Mesothelial cell of epicardium (in vitro differentiated cells): ENCODE measurements at places on chromosomes 3 and 15.

- DNase-seq, result no peak
Measured at GRCh38 chr3:85862893-85863455, 904.2 kb downstream of the CADM2 start.

- no peak for DNase-seq
Measured at GRCh38 chr3:75768303-75769017, 16.9 kb downstream of the ZNF717 start.

GRCh38 chr3:59320080-59320479 lies 270.3 kb upstream of the CFAP20DC start:
- no peak for DNase-seq

DNA sequence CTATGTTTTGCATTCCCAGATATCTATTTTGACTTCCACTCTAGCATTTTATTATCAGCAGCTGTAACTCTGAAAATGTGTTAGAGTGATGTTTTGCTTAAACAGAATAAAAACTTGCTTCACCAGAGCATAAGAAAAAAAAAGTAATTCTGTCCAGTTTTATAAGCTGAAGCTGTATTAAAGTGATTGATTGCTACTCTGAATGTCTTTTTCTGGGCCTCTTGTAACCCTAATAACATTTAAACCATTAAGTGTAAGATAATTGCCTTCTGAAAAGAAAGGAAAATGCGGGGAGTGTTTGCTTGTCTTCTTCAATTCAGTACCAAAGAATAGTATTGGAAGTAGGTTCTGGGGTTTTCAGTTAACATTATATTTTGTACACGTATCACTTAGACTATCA lies 57.9 kb upstream of the UBE2E1 start:
- DNase-seq, result no peak

DNA sequence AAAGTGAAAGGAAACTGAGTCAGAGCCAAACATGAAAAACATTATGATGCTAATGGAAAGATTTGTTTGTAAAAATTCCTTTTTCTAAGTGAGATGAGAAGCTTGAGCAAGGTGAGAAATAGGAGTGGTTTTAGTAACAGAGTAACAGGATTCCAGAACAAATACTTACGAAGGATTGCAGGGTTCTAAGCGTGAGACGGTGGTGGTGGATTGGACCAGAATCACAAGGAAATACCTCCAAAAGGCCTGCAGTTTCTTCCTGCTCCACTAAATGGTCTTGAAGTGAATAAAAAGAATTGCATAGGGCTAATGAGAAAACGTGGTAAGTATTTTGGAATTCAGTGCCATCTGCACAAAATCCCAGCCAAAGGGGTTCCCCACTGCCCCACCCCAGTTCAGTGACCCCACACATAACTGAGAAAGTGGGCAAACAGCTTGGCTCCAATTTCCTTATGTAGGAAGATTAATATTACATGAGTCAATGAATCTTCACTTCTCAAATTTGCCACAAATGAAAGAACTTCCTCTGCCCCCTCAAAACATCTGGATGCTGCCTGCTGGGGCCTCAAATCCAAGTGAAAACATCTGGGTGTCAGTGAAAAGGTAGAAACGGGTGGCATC lies 283.8 kb upstream of the NR2F2 start:
- no peak for DNase-seq

DNA sequence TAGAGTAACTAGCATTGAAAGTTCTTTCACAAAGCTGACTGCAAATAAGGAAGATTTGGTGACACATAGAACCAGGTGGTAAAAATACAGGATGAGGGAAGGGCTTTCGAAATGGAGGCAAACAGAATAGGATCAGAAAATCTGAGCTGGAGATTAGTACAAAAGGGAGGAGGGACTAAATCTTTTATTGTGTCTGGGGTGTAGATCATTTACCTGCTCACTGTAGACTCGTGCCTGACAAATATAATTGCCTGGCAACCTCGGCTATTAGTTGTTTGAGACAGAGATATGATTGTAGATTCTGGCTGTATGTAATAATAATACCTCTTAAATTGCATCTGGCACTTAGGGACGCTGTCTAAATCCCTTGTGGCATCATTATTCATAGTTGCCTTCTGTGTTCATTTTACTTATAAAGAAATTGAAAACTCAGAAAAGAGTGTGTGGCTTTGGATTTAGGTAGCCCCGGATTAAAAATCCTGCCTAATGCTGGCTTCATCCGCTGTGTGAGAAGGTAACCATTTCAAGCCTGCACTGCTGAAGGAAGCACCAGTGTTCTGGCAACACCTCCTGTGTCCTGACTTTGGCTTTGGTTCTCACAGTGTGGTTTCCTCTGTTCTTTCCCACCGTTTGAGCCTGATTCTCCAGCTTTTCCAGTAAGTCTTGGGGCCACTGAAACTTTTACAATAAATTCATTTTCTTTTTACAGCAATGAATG lies 25.0 kb upstream of the GPR160 start:
- DNase-seq, result no peak

- DNase-seq, result no peak
Measured at GRCh38 chr15:79025802-79026201, 64.8 kb downstream of the RASGRF1 start.

GRCh38 chr3:44136421-44136820 lies 105.3 kb upstream of the TOPAZ1 start:
- DNase-seq, result no peak

- DNase-seq, result no peak
Measured at GRCh38 chr3:159045279-159045885, 243.5 kb downstream of the MFSD1 start.

GRCh38 chr3:175476489-175476888 lies 617.4 kb downstream of the NAALADL2 start:
- DNase-seq, result no peak

- DNase-seq, result no peak
Measured at GRCh38 chr15:94306700-94307650, 75.6 kb downstream of the MCTP2 start.

DNA sequence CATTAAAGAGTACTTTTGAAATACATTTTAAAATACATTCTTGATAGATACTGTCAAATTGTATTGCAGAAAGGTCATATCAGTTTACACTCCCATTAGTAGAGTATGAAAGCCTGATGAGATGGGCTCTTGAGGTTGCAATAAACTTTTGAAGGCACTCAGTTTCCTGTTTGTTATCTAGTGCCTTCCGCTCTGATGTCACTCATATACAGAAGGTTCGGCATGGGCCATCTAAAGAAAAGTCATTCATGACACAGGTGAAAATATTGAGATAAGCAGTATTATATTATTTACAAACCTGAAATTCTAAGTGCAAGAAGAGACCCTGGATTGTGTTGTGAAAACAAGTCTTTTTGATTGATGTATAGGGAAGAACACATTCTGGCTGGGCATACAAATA lies 36.5 kb upstream of the DENND4A start:
- no peak for DNase-seq

DNA sequence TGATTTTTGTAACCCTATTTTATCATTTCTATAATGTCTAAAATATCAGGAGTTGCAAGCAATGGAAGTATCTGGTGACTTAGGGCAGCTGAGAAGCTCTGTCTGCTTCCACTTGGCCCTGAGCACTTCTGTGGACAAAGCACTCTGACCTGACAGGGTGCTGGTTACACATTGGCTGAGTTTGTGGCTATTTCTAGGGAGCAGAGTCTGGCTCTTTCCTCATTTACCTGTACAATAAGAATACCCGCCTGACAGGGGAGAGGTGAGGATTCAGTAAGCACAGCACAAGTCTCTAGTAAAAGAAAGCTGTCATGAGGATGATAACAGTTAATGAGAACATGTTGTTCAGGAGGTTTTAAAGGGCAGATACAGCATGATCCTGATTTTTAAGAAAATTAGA lies 33.3 kb upstream of the SPESP1 start:
- DNase-seq, result no peak

GRCh38 chr15:80216141-80216540 lies 35.9 kb downstream of the CTXND1 start:
- no peak for DNase-seq

GRCh38 chr3:69724722-69725435 lies 14.4 kb upstream of the MITF start:
- DNase-seq, result no peak
